NCI-H524 (cell line): ENCODE measurements at places on chromosomes 3 and 15.

GRCh38 chr3:77319711-77320110 is 279.8 kb downstream of the ROBO2 start:
- peak; percentile 28 for DNase-seq

DNA sequence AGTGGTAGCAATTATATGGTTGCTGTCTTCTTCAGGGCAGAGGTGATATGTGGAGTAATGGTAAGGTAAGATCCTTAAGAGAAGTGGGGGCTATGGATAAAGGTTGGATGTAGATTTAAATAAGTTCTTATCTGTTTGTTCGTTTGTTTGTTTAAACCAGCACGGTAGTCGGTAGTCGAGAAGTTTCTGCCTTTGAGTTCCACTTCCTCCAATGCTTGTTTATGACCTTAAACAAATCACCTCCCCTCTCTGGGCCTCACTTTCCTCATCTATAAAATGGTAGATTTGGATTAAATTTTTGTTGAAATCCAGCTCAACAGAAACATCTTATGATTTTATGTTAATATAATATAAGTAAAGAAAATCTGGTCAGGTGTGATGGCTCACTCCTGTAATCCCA is 11.8 kb downstream of the DAPK2 start:
- DNase-seq = no peak

GRCh38 chr15:31337352-31338031 is 10.9 kb downstream of the KLF13 start:
- no peak for DNase-seq

DNA sequence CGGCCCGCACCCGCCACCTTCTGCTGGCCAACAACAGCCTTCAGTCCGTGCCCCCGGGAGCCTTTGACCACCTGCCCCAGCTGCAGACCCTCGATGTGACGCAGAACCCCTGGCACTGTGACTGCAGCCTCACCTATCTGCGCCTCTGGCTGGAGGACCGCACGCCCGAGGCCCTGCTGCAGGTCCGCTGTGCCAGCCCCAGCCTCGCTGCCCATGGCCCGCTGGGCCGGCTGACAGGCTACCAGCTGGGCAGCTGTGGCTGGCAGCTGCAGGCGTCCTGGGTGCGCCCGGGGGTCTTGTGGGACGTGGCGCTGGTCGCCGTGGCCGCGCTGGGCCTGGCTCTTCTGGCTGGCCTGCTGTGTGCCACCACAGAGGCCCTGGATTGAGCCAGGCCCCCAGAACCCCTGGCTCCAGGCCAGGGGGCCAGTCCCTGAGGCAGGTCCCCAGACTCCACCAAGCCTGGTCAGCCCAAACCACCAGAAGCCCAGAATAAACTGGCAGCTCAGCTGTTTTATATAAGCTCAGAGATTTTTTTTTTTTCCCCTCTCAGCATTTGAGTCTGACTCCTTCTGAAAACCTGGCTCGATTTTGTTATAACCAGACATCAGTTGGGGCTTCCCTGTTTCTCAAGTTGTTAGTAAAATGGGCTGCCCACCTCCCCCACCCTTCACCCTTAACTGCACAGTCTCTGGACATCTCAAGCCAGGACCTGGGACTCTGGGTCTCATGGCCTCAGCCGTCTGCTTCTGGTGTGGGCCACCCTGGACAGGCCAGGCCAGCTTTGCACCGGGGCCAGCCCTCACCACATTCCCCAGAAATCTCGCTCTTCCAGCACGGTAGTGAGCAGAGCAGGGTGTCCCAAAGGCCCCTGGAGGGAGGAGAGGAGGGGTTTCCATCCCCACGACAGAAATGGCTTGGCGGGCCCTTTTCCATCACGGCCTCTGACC is 1.6 kb downstream of the GP9 start:
- no peak for DNase-seq

DNA sequence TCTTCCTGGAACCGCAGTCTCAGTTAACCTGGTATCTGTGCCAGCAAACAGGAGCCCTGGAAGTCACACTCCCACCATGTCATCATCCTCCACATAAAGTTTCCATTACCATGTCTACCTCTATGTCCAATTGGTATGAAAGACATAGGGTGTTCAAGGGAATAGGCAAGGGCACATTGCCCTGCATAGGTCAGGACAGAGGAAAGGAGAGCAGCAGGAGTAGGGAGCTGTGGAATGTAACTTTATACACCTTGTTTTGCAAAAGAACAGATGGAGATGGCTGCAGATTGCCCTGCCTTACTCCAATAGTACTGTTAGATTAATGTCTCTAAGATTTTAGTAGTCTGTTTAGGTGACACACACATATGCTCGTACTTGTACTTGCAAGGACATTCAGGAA is 1056.4 kb downstream of the NTRK3 start:
- peak; percentile 93 for DNase-seq

GRCh38 chr3:73270839-73271483 is 209.5 kb downstream of the EBLN2 start:
- no peak for DNase-seq

DNA sequence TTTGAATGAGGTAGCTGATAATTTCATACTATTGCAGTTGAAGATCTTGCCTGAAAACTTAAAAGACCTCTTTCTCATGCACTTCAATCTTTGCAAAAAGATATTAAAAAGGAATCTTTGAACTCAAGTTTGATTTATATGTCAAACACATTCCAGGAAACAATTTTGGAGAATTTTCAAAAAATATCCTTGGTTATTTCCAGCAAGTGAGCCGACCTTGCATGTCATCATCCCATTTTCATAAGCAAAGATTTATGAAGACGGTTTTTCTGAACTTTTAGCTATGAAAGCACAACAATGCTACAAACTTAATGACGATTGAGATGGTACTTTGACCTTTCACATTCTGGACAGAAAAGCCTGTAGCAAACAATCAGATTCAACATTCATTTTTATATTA is 95.6 kb downstream of the RFX7 start:
- no peak for DNase-seq

GRCh38 chr3:138588445-138588844 is 5.6 kb downstream of the CEP70 start:
- no peak for DNase-seq

- DNase-seq = no peak
These were observed 25.9 kb downstream of the MELTF start for GRCh38 chr3:197003461-197004385.

DNA sequence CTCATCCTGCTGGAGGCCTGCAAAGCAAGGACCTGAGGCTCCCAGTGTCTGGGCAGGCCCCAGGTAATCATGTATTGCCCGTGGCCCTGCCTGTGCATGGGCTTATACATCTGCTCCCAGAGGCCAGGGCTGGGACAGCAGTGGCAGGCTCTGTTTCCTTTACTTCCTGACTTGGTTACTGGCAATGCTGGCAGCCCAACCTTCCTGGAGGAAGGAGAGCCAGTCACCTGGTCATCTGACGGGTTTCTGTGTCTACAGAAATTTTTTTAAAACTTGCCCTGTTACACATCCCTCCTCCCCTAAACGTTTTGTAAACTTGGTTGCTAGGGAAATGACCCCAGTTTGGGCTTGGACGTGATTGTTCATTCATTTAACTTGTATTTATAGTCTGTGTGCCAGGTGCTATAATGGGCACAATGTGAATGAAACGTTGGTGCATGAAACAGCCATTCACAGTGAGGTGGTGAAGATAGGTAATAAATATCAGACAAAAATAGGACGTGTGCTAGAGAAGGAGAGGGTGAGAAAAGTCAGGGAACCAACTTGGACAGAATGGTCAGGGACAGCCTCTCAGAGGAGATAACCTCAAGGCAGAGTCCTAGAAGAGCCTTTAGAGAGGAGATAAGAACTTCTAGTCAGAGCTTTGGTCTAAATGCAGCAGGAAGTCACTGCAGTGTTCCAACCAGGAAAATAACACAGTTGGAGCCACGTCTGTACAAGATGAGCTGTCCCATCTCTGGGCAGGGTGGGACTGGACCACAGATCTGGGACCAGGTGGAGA is 14.1 kb downstream of the TEX264 start:
- no peak for DNase-seq

GRCh38 chr15:79329171-79329611 is 18.3 kb downstream of the TMED3 start:
- DNase-seq = no peak

DNA sequence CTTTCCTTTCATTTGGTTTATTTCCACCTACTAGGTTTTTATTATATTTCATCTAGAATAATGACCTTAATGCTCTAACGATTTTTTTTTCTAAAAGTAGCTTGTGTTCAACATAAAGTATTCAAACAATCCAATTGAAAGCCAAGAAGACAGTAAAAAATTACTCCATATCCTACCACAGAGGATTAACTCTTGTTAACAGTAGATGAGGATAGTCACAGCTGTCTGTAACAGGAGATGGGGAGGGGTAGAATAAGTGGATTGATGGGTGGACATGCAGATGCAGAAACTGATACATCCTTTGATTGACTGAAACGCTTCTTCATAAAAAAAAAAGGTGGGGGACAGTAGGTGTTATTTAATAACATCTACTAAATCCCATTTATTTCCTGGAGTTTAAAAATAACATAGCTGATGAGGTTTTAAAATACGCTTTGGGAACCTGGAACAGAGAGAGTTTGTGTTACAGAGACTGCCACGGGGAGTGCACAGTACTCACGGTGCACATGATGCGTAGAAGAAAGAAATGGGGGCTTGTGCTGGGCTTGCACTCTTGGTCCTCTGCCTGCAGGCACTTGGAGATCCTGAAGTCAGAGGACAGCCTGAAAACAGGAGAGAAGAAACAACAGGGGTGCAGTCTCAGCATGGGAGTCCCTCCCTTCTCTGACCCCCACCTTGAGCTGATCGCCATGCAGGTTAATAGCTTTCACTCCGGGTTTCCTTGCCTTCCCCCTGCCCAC is 226.7 kb downstream of the THSD4 start:
- DNase-seq = peak; percentile 83

GRCh38 chr15:83720468-83720867 is 66.5 kb downstream of the ADAMTSL3 start:
- no peak for DNase-seq

DNA sequence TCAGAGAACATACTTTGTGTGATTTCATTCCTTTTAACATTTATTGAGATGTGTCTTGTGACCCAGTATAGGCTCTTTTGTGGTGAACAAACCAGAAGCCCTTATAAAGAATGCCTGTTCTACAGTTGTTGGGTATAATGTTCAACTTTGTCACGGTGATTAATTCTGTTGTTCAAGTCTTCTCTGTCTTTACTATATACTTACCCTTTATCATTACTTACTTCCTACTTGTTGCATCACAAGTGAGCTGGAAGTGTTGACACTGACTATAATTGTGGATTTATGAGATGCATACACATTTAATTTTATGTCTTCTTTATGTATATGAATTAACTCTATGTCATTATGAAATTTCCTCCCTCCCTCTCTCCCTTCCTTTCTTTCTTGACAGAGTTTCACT is 59.7 kb upstream of the TBL1XR1 start:
- no peak for DNase-seq

DNA sequence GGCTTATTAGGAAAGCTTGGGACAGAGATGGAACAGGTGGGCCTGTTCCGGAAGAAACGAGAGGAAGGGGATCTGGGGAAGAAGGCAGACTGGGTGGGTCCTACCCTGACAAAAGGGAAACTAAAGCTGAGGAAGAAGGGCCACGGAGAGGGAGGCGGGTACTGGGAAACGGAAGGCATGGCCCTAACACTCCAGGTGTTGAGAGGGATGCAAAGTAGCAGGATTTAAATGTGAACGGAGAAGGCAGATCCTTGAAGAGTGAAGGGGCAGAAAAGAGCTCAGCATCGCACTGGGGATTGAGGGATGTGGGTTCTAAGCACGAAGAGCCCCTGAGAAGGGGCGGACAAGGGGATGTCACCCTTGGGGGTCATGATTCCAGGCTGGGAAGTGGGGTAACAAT is 735 bp downstream of the STIMATE start:
- DNase-seq = peak; percentile 1

GRCh38 chr15:51780636-51781035 is 29.2 kb downstream of the TMOD2 start:
- no peak for DNase-seq

DNA sequence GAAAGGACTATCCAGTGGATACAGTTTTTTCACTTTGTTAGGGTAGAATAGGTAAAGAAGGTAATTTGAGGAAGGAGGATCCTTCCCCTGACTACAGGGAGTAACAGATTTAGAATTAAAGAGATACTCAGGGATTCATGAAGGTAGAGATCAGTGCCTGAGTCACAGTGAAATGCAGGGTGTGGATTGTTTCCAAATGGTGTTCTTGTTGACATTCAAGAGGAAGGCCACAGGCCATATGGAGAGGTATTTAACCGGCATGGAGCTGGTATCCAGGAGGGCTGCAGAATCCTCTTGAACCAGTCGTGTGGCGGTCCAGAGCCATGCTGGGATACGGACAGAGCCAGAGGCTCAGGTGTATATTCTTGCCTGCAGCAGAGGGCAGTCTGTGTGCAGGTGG is 28.2 kb downstream of the GYG1 start:
- DNase-seq = peak; percentile 82

GRCh38 chr3:141680620-141681389 is 57.3 kb upstream of the RNF7 start:
- DNase-seq = no peak

DNA sequence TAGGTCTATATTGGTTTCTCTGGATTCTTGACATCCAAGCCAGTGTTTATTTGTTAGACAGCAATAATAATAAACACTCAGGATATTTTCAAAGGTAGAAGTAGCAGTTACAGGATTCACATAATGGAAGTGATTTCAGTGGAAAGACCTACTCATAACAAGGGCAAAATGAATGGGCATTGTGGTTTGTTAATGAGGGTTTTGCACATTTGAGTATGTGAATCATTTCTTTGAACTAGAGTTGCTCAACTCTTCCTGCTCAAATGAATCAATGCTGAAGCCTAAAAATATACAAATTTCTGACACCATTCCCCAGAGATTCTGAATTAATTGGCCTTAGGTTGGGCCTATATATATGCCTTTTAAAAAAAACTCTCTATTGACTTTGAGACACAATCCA is 4.1 kb upstream of the COL6A5 start:
- no peak for DNase-seq

DNA sequence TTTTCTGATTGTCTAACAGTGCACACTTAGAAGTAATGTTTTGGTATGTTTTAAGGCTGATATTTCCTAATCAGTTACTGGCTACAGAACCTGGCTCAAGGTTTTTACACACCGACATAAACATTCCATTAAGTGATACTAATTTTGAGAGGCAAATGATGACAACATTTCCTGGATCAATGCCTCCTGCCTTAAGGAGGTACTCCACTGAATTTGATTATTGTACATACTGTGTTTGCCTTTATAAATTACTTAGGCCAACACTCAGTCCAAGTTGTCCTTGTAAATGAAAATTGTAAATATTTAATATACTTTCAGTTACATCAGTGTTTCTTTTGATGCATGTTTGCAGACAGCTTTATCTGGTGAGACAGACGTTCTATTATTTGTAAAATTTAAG is 24.2 kb upstream of the LXN start:
- DNase-seq = no peak

DNA sequence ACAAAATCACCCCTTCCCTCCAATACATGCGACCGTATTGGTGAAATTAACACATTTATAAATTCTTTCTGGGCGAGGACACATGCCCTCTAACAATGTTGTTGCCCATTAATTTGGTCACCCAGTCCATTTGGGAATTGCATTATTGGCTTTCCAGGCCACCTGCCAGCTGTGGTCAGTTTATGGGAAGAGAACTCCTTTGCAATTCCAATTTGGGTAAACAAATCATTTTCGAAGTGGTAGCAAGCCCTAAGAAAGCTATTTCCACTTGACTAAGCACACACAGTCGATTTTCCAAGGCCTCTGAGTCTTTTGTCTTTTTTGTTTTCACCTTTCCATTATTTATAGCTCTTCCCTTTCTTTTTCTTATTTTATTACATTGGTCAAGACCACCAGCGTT is 362.3 kb upstream of the RGMA start:
- no peak for DNase-seq
